ENCODE measurements at places on chromosomes 1 and 21.

GRCh38 chr1:8094481-8095241, 68.6 kb upstream of the ERRFI1 start:
- no peak for DNase-seq

DNA sequence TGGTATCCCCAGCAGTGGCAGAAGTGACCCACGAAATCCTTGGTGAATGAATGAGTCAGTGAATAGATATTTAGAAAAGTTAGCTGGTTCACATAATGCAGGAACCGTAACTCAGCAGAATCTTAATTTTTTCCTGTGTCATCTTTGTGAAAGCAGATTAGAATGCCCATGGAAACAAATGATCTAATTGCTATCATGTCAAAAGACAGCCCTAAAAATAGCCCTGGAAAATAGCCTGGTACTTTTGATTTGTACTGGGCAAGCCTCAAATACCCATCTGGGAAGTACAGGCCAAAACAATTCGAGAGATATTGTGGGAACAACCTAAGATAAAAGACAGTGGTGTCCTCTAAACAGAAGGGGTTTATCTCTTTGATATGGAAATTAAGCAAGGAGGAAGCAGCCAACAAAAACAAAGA, 21.1 kb downstream of the FYB2 start:
- DNase-seq = no peak

- DNase-seq = no peak
Observed at GRCh38 chr1:210371916-210372315, 43.2 kb downstream of the HHAT start.

DNA sequence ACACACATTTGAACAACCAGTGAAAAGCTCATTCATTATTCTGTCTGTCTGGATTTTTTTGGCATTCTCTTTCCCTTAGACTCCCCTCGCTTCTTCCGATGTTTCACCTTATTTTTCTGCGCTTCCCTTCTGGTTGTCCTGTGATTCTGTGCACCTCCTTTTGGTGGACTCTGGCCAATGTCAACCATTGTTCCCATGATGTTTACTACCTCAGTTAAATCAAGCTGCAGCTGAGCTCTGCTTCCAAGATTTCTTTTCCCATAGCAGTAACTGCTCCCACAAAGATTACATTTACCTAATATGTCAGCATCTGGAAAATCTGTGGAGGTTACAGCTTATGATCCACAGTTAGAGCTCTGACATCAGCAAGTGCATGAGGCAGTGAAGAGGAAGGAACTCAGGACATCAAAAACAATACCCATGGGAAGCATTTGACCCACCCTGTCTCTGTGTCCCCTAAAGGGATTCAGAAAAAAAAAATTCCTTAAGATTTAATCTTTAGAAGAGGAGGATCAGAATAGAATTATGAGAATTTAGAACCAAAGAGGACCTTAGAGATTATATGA, 69.9 kb upstream of the ADAMTS5 start:
- DNase-seq = no peak

GRCh38 chr1:231395076-231395997, 26.8 kb downstream of the EGLN1 start:
- no peak for DNase-seq

All from stimulated activated CD8-positive, alpha-beta memory T cell treated with anti-CD3 and anti-CD28 coated beads, Interleukin-7, amount 100 ng/mL, for 1 hour (primary cell).